ENCODE measurements at places on chromosomes 1 and 21.

DNA sequence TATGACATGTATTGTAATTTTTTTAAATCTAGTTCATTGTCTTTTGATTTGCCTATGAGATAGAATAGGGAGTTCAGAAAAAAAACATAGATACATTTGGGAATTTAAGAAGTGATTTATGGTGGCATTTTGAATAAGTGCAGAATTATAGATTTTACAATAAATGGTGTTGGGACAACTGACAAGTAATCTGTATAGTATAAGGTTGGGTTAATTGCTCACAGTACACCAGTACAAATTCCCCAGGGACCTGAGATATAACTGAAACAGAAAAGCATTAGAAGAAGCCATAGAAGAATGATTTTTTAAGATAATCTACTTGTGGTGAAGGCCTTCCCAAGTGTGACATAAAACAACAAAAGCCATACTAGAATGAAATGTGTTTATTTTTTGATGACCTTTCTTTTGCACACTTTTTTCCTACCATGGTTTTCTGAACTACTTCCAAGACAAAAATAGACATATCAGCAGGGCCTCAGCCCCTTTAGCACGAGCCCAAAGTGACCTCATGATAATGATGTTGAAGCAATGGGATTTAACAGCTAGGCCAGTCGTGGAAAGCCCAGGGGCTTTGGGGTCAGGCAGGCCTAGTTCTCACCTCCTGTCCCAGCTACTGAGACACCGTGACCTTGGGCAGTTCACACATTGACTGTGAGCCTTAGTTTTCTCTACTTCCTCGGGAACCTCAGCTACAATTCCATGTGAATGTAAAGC, 87.4 kb downstream of the GREM2 start:
- no peak for DNase-seq

- no peak for DNase-seq
Observed at GRCh38 chr1:224939844-224940425, 10.5 kb downstream of the DNAH14 start.

GRCh38 chr1:199550199-199551065, 477.1 kb upstream of the NR5A2 start:
- DNase-seq, result peak; percentile 42

- DNase-seq, result no peak
Observed at GRCh38 chr1:226754793-226755533, 15.9 kb upstream of the ITPKB start.

DNA sequence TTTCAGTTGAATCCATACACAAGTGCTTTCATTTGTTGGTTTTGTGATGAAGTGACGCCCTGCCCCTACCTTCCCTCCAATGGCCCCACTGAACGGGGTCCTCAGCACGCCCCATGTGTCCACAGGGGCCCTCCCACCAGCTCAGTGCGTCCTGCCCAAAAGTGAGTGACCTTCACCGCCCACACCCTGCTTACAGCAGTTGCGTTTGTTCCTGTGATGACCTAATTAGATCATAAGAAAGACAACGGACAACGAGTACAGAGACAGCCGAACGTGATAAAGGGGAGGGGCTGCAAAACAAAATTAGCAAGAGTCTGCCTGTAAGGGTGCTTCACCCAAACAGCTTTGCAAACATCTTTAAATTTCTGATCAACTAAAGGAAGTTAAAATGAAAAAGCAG, 38.2 kb upstream of the RIPK4 start:
- no peak for DNase-seq

DNA sequence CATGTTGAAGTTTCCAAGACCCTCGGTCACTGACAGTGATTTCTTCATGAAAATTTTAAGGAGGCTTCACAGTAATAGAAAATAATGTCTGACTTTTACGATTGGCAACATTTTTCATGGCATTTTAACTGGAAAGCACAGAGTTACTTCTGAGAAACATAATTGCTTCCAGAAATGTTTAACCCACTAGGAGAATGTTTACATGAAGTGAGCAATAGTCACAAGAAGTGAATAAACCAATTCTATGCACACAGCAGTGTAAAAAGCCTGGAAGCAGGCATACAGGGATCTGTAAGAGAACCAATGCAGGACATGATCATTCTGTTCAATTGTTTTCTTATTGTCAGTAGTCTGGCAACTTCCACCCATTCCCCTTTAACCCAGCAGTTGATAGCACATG, 316.2 kb upstream of the CXADR start:
- DNase-seq, result no peak

DNA sequence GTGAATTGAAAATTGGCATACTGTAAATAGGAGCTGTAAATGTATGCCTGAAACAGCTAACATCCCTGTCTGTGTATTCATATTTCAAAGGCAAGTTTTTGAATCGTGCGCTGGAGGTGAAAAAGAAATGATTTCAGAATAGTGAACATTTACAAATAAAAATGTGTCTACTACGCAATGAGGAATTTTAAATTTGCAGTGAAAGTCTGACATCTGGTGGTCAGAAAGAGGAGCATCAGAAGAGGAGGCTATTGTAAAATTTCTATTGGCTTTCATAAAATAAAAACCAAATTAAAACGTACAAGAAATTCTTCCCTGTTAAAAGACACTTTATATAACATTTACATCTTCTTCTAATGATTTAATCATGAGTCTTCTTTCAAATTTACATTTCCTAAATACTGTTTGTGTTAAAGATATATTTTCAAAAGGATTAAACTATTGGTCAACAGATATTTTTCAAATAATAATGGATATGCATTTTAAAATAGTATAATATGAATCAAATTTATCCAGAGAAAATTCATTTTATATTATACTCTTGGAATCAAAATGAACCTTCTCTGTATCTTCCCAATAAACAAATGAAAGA, 113.7 kb upstream of the RRP15 start:
- peak; percentile 38 for DNase-seq

GRCh38 chr1:192866241-192866868, 57.5 kb downstream of the RGS2 start:
- DNase-seq, result no peak

DNA sequence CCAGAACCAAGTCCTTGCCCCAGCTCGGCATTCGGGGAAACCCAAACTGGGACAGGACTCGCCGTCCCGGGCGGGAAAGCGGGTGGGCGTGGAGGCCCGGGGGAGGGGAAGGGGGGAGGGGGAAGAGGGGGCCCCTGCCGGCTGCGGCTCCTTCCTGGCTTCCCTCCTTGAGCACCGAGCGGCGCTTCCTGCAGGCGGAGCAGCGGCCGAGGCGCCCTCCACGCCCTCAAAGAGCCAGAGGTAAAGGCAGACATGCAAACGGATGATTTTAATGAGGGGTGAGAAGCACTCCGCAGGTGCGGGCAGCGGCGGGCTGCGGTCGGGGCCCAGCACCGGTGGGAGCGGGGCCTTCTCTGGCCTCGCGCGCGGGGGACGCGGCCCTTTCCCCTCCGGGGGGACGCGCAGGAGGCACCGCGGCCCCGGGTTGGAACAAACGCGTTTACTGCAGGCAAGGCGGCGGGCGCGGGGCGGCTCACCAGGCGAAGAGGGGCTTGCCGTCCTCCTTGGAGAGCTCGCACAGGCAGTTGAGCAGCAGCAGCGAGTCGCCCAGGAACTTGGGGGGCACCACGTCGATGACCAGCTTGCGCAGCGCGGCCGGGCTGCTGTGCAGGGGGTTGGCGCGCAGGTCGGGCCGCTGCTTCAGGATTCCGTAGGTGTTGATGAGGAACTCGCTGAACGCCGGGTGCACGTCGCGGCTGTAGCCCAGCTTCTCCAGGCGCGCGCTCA, 5.7 kb upstream of the FTCD start:
- no peak for DNase-seq

GRCh38 chr1:170697316-170697715, 33.4 kb downstream of the PRRX1 start:
- no peak for DNase-seq

DNA sequence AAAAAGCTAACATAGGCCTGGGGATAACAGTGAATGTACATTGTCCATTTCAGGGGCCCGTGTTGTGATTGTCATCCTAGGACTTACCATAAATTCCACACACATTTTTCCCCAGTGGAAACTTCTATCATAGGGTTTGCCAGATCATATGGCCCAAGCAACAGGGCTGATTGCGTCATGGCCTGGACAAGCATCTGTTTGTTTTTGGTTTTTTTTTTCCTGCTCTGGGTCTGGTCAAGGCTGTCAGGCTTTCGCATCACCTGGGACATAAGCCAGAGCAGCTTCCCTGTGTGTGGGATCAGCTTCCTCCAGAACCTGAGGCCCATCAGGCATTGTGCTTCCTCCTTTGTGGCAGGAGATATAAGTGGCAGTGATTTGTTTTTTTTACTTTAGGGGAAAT, 598.5 kb upstream of the USP24 start:
- no peak for DNase-seq

DNA sequence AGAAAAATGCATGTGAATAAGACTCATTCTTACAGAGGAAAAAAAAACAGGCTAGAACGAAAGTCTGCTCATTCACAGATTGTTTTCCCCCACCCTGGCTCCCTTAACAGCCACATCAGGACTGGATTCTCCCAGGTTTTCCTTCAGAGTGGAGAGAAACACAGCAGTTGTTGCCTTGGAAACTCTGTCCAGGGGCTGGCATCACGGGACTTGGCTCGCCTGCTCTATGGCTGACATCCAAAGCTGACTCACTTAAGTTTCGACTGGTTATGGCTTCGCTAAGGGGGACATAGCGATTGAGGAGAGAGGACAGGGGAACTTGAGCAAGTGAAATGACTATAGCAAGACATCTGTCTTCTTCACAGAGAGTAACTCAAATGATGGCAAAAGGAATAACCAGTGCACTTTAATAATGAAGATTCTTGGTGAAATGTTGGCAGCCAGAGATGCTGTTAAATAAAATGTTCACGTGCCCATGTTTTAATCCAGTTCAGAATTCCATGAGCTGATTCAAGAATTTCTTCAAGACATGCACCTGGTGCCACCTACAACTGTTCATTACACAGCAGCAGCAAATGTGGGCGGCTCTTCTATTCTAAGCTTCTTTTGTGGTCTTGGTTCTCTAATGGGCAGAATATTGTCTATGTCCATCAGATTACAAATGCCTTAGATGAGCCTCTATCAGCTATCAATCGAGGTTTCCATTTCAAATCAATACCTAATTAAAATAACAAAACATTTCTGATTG, 21.8 kb downstream of the MIS18A start:
- DNase-seq, result peak; percentile 78

- no peak for DNase-seq
Observed at GRCh38 chr1:26075421-26076144, 8.2 kb upstream of the TRIM63 start.

DNA sequence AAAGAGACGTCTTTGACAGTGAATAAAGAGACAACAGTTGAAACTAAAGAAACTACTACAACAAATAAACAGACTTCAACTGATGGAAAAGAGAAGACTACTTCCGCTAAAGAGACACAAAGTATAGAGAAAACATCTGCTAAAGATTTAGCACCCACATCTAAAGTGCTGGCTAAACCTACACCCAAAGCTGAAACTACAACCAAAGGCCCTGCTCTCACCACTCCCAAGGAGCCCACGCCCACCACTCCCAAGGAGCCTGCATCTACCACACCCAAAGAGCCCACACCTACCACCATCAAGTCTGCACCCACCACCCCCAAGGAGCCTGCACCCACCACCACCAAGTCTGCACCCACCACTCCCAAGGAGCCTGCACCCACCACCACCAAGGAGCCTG, 68.5 kb downstream of the TPR start:
- no peak for DNase-seq

- no peak for DNase-seq
Observed at GRCh38 chr1:48654606-48655210, 122.0 kb downstream of the BEND5 start.

- no peak for DNase-seq
Observed at GRCh38 chr1:111847466-111847865, 91.8 kb downstream of the DDX20 start.

- DNase-seq, result no peak
Observed at GRCh38 chr1:177163844-177164379, 600 bp downstream of the ASTN1 start.

GRCh38 chr1:71276466-71276865, 195.6 kb upstream of the ZRANB2 start:
- no peak for DNase-seq

DNA sequence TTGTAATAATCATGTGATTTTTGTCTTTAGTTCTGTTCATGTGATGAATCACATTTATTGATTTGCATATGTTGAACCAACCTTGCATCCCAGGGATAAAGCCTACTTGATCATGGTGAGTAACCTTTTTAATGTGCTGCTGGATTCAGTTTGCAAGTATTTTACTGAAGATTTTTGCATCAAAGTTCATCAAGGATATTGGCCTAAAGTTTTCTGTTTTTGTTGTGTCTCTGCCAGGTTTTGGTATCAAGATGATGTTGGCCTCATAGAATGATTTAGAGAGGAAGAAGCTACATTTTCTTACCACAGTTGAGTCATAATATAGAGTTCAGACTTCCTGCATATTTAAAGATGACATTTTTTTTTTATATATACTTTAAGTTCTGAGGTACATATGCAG, 455.9 kb downstream of the PLPP3 start:
- no peak for DNase-seq

DNA sequence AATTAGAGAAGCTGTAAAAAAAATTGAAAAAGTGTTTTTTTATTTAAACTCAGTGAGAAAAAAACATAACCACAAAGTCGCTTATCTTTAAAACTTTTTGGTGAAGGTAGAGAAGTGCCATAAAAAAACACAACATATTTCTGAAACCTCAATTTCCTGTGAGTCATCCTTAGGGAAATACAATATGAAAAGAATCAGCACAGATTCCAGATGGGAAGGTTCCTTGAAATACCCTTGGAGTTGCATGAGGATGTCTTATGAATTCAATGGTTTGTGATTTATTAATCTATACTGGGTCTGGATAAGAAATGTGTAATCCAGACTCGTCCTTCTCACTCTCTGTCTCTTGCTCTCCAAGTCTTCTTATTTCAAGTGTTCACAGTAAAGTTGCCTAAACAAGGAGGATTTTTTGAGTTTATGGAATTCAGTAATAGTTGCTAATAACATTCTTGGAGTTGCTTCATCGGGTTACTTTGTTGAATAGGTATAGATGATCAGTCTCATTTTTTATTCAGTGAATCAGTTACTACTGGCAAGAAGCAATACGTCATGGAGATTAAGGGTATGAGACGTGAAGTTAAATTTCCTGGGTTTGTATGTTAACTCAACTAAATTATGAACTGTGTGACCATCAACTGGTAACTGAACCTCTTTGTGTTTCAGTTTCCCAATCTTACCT, 191.4 kb downstream of the KCNK2 start:
- peak; percentile 62 for DNase-seq

DNA sequence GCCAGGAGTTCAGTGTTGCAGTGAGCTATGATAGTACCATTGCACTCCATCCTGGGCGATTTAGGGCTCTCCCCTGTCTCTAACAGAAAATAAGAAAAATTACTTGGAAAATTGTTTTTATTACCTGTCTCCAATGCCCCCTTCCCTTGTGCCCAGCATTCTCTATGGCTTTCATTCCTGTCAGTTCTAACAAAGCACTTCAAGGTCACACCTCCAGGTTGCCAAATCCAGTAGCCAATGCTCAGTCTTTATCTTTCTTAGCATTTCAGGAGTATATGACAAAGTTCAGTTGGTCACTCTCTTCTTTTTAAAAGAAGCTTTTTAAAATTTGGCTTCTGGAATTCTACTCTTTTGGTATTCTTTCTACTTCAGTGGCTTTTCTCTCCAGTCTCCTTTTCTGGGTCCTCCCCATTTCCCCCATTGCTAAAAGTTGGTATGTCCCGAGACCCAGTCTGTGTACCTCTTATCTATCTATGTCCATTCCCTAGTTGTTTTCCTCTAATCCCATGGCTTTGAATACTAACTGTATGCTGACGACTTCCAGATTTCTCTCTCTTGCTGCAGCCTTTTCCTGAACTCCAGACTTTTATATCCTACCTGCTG, 69.9 kb downstream of the LAMC1 start:
- no peak for DNase-seq
